ENCODE measurements at places on chromosomes 16 and 17. TPM values are rescaled to one million over a fixed set of nuclear protein-coding genes. Genes with fewer than 3 reads are reported as not detected.

GRCh38 chr17:31074772-31075555, 19.8 kb upstream of the NF1 start:
- DNase-seq, result no peak
- no peak overlapping the region for H3K4me3 ChIP-seq
- no peaks in the 10 kb centered on the region for H3K36me3 ChIP-seq
- no peak overlapping the region for H3K27ac ChIP-seq

DNA sequence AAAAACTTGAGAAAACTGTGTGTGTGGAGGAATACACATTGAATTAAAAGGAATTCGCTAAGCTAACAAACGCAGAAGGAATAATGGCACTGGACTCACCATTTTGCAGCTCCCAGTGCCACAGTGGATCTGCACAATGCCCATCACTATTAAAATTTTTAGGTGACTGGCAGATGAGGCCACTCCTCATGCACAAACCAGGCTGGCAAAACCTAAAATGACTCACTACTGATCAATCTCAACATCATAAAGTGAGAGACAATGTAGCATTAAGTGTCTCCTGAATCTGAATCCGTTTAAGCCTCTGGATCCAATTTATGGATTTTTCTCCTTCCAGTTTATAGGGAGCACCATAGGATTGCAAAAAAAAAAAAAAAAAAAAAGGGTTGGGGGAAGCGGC, 20.6 kb downstream of the MYH10 start:
- no peak overlapping the region for H3K4me3 ChIP-seq
- peaks cover 26% of the 10 kb centered on the region for H3K4me1 ChIP-seq
- no peak for DNase-seq
- H3K36me3 ChIP-seq, result peaks cover 30% of the 10 kb centered on the region
- no peaks in the 10 kb centered on the region for H3K27me3 ChIP-seq

GRCh38 chr16:57764341-57765159, 29.0 kb downstream of the KATNB1 start:
- no peak overlapping the region for H3K27ac ChIP-seq
- H3K4me1 ChIP-seq, result no peaks in the 10 kb centered on the region
- H3K36me3 ChIP-seq, result peaks cover 8% of the 10 kb centered on the region
- no peak for DNase-seq
- no peak overlapping the region for H3K4me3 ChIP-seq

GRCh38 chr17:63178530-63178929, 212.5 kb downstream of the TANC2 start:
- H3K36me3 ChIP-seq, result peaks cover 2% of the 10 kb centered on the region
- H3K4me1 ChIP-seq, result no peaks in the 10 kb centered on the region
- H3K27me3 ChIP-seq, result no peaks in the 10 kb centered on the region
- no peak overlapping the region for H3K27ac ChIP-seq
- no peak for DNase-seq

DNA sequence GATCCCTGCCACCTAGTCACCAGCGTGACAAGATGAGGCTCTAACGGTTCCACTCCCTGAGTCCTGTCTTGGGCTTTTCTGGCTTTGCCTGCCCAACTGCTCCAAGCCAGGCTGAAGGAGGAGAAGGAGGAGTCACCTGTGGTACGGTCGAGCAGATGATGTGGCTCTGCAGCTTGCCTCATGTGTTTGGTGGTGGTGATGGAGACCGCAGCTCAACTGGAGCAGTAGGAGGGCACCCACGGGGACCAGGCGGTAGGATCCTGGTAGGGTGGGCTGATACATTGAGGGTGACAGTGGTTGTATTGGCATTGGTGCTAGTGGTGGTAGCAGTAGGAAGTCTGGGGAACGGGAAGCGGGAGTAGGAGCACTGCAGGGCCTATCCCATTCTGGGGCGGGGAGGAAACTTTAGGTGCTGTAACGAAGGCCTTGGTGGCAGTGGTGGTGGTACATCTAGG, 202.8 kb upstream of the WSB1 start:
- H3K36me3 ChIP-seq, result peaks cover 3% of the 10 kb centered on the region
- DNase-seq, result no peak
- H3K27me3 ChIP-seq, result no peaks in the 10 kb centered on the region
- H3K27ac ChIP-seq, result no peak overlapping the region

DNA sequence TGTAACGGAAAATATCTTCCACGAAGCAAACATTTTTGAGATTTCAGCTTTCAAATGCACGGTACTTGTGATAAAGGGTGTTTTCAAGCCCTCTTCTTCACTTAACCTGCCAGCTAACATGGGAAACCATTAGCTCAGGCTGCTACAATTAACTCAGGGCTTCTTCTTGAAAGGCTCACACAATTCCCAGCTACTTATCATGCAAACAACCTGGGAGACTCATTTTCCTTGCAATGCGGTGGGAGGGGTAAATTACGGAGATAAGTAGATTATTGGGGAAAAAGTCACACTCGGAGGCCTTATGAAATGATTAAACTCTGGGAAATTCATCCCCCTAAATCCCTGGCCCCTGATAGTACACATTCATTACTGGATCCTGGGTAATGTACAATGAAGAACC, 266.4 kb downstream of the STX8 start:
- DNase-seq, result no peak
- peaks cover 27% of the 10 kb centered on the region for H3K4me1 ChIP-seq
- H3K4me3 ChIP-seq, result no peak overlapping the region
- H3K27me3 ChIP-seq, result no peaks in the 10 kb centered on the region
- no peak overlapping the region for H3K27ac ChIP-seq

GRCh38 chr17:82281502-82282238, 8.2 kb upstream of the CSNK1D start:
- no peak for DNase-seq
- H3K27ac ChIP-seq, result peak overlapping the region; percentile 3
- H3K36me3 ChIP-seq, result no peaks in the 10 kb centered on the region
- peaks cover 15% of the 10 kb centered on the region for H3K27me3 ChIP-seq
- H3K4me1 ChIP-seq, result peaks cover 16% of the 10 kb centered on the region

SCNN1B gene
- not detected for total RNA-seq

DNA sequence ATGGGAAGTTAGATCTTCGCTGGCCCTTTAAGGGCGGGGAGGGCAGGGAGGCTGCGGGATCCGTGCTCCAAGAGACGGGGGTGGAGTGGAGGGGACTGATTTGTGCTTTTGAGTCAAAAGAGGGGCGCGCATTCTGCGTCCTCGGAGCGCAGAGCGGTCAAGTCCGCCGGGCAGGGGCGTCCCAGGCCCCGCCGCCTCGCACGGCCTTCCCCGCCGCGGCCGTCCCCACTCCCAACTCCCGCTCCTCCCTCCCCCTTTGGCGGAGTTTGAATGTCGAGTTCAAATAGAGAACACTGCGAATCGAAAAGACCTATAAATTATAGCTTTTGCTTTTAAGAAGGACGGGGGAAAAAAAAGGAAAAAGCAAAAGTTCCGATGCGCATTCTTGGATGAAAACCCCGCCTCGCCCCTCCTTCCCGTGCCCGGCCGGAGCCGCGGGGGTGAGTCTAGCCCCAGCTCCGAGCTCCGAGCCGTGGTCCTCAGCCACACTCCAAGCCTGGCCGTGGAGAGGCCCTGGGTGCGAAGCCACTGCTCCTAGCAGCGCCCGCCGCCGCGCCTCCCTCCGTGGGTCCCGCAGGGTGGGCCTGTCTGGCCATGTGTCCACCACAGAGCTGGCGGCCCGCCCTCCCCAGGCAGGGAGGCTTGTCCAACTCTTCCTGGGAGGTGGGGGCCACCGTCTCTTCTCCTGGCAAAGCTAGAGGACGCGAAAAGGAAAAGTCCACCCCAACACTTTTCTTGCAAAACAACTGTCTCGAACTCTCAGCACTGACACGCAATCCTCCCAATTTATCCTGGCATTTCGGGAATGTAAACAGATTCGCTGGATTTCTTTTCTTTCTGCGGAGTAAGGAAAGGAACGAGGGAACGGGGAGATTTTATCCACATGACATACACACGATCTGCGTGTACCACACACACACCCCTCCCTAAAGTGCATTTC, 3.6 kb downstream of the CBX8 start:
- H3K4me1 ChIP-seq, result peaks cover 24% of the 10 kb centered on the region
- peak overlapping the region; percentile 33 for H3K4me3 ChIP-seq
- H3K27ac ChIP-seq, result peak overlapping the region; percentile 83

- H3K4me3 ChIP-seq, result peak overlapping the region; percentile 79
- H3K4me1 ChIP-seq, result peaks cover 17% of the 10 kb centered on the region
- no peaks in the 10 kb centered on the region for H3K27me3 ChIP-seq
Observed at GRCh38 chr17:41967141-41967920, 736 bp downstream of the CNP start.

All from progenitor cell of endocrine pancreas (in vitro differentiated cells).